ENCODE measurements at places on chromosomes 5 and 9.

GRCh38 chr9:76453785-76454184 is 5.2 kb upstream of the GCNT1 start:
- no peak for DNase-seq

GRCh38 chr5:142421621-142422397 is 97.0 kb upstream of the SPRY4 start:
- DNase-seq, result no peak

GRCh38 chr5:7755958-7756357 is 95.0 kb downstream of the CFAP90 start:
- DNase-seq, result no peak

GRCh38 chr9:108831496-108832178 is 24.1 kb downstream of the ACTL7B start:
- DNase-seq, result no peak

DNA sequence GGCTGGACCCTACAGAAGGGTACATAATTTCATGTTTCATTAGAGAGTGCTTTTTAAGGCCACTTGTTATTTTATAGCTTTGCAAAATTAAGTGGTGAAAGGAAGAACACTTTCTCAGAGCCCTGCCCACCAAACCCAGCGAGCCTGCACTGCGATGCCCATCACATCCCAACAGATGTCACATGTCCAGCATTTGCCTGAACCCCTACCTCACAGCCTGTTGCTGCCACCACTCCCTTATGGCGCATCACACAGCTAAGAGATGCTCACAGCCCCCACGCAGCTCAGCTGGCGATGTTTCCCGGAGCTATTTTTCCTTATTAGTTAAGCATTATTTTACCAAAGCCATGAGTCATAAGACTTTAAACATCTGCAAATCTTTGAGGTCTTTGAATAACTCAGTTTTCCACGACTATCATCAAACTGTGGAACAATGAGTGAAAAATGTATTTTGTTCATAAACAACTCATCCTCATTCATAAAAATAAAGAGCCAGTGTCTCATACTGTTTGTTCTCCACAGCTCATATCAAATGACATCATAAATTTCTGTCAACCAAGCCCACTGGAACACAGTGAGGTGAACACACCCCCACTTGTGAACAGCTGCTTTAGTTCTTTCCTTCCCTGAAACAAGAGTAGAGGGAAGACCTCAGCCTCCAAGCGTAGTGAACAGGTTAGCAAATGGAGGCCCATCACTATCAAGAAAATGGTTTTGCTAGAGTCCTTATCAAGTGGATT is 104.9 kb downstream of the SYK start:
- DNase-seq, result no peak

Measured in ascending aorta (tissue), 2 donors.